ENCODE measurements at places on chromosomes 12 and 14.

DNA sequence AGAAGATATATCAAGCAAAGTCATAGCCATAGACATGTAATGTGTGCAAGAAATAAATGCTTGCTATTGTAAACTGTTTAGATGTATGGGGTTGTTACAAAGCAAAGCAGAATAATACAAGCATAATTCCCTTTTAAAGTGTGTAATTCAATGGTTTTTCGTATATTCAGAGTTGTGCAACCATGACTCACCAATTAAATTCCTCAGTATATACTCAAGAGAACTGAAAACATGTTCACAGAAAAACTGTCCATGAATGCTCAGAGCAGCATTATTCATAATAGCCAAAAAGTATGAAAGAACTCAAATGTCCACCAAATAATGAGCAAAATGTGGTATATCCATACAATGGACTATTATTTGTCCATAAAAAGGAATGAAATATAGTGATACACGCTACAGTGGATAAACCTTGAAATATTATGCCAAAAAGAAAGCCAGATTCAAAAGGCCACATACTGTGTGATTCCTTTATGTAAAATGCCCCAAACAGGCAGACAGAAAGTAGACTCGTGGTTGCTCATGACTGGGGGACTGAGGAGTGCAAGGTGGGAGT is 9.3 kb downstream of the GXYLT1 start:
- DNase-seq = no peak

DNA sequence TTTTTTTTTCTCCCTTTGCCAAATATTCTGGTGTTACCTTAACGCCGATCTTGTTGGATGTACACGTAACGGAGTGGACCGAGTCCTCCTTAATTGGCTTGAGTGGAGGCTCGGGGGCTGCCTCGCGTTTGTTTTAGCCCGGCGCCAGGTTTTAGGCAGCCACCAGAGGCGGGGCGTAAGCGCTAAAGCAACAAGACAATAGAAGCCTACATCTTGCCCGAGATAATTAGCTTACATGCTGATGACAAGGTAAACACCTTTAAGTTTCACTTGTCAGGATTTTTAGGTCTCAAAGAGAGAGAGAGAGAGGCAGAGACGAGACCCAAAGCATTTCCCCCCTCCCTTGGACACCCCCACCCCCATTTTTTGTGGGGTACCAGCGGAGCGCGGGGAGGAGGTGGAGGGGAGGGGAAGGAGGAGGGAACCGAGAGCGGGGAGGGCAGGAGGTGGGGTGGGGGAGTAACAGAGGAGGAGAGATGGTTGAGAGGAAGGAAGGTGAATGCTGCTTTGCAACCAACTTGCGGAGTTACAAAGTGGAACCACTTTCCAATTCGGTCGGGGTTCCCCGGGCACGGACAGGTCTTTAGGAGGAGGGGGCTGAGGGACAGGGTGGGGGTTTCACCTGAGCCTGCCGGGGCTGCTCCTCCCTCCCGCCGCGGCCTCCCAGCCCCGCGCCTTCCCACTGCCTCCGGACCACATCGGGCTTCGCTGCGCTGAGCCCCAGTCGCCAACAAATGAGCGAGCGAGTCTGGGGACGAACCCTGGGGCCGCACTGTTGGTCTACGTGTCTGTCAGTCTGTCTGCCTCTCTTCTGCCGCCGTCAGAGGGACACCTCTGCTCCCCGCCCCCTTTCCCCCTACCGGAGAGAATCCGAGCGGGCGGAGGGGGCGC is at the start of gene NKX2-1:
NKX2-1 (minus strand) TSS at position 802 of the 891 bp plus-strand sequence; CDS start at position 699, 103 bp downstream.
- no peak for DNase-seq

GRCh38 chr14:87260460-87260859 is 732.5 kb downstream of the GALC start:
- DNase-seq = no peak

DNA sequence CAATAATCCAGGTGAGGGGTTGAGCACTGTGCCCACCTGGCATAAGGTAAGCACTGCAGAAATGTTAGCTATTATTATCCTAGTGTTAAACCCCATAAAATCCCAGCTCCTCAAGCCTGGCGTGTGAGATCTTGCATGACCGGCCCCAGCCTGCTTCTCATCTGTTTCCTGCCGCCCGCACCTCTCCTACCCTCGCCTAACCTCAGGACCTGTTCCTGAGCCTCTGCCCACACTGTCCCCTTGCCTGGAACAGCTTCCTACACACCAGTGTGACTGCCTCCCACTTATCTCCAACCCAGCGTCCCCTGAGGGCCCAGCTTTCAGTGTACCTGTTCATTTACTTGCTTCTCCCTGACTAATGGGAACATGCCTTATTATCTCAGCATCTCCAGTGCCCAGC is 24.7 kb downstream of the ISCA2 start:
- no peak for DNase-seq

GRCh38 chr12:43675048-43675904 is 83.3 kb downstream of the PUS7L start:
- no peak for DNase-seq

DNA sequence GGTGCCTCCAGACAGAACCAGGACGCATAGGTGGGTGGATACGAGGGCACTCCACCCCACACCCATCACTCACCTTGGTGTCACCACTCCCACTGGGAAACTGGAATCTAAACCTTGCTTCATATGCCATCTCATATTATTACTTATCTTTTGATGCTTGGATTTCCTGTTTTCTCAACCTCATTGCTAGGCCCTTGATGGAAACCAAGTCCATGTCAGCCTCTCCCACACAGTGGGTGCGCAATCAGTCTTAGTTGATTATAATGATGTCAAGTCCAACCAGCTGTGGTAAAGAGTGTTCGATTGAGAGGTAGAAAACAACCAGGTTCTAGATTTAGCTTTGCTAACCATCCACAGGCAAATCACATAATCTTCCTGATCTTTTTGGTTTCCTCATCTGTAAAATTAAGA is 584 bp upstream of the DDHD1 start:
- no peak for DNase-seq

Measured in stimulated activated CD8-positive, alpha-beta memory T cell treated with anti-CD3 and anti-CD28 coated beads, Interleukin-2, amount 100 ng/mL, for 1 hour (primary cell).